Calu3 (cell line): ENCODE measurements at places on chromosomes 12 and 14. TPM values are rescaled to one million over a fixed set of nuclear protein-coding genes. Genes with fewer than 3 reads are reported as not detected.
A peak's percentile ranks its signal among the peaks of the same experiment; 100 is the strongest.

The TAS2R46 gene
- 1.1 and 2.2 TPM in 2 replicates for total RNA-seq

The TROAP gene
- total RNA-seq = 38.5 and 49.8 TPM in 2 replicates

The NAV3 gene
- 2.0 and 4.1 TPM in 2 replicates for total RNA-seq

The KRT2 gene
- not detected in 2 replicates for total RNA-seq

DNA sequence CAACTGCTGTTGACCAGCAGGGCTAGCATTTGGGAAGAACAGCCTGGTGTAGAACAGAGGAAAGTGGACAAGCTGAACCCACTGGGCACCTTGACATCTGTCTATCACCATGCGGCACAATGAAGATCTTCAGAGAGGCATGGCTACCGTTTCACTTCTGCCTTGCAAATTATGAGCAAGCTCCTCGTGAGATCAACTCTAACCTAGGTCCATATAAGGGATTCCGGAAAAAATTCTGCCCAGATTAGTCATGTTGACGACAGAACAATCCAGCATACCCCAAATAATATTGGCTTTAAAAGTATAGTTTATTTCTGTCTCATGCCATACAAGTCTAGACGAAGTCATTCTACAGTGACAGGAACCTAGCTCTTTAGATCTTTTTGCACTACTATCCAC, 91.6 kb upstream of the ATF7IP start:
- DNase-seq = no peak

The FOXG1 gene
- total RNA-seq = not detected in 2 replicates

- DNase-seq = no peak
These were observed 202.3 kb upstream of the SLC16A7 start for GRCh38 chr12:59393506-59393905.

DNA sequence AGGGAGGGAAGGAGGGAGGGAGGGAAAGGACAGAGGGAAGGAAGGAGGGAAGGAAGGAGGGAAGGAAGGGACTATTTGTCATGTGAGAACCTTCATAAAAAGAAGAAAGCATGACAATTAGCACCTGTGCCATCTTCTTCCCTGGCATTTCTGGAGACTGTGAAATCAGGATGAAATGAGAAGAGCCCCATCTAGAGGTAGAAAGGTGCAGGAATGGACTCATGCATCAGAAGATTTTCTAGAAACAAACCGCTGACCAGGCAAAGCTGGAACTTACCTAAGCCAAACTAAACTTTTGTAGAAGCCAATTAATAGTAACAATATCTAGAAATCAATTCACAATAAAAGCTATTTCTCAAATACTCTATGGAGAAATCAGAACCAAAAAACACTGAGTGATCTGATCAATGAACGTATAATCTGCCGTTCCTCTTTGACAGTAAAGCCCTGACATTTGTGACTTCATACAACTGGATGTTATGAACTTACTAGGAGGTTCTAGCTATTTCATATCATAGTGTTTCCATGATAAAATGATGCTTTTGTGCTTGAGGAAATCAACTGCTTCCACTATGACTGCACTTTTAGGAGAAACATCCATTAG, 24.4 kb upstream of the CRACR2A start:
- DNase-seq = peak; percentile 37

The LRTM2 gene
- not detected in 2 replicates for total RNA-seq
